ENCODE measurements at places on chromosomes 2 and 18.

- peak; percentile 67 for DNase-seq
These were observed 282.6 kb downstream of the CCDC178 start for GRCh38 chr18:33157893-33158292.

GRCh38 chr2:10132996-10133647, 10.6 kb downstream of the RRM2 start:
- no peak for DNase-seq

- DNase-seq = no peak
These were observed 39.5 kb upstream of the IL1RL1 start for GRCh38 chr2:102271844-102272243.

- DNase-seq = no peak
These were observed 8.0 kb downstream of the RAMP1 start for GRCh38 chr2:237867465-237867864.
